ENCODE measurements at places on chromosomes 3 and 15. TPM values are rescaled to one million over a fixed set of nuclear protein-coding genes. Genes with fewer than 3 reads are reported as not detected.
A peak's percentile ranks its signal among the peaks of the same experiment; 100 is the strongest.

Gene ACTRT3
- not detected for total RNA-seq

Gene C3orf49
- not detected for total RNA-seq

Gene CLDN16
- not detected for total RNA-seq

Gene TIMP4
- total RNA-seq: not detected

Gene UBP1
- 81.0 TPM for total RNA-seq

DNA sequence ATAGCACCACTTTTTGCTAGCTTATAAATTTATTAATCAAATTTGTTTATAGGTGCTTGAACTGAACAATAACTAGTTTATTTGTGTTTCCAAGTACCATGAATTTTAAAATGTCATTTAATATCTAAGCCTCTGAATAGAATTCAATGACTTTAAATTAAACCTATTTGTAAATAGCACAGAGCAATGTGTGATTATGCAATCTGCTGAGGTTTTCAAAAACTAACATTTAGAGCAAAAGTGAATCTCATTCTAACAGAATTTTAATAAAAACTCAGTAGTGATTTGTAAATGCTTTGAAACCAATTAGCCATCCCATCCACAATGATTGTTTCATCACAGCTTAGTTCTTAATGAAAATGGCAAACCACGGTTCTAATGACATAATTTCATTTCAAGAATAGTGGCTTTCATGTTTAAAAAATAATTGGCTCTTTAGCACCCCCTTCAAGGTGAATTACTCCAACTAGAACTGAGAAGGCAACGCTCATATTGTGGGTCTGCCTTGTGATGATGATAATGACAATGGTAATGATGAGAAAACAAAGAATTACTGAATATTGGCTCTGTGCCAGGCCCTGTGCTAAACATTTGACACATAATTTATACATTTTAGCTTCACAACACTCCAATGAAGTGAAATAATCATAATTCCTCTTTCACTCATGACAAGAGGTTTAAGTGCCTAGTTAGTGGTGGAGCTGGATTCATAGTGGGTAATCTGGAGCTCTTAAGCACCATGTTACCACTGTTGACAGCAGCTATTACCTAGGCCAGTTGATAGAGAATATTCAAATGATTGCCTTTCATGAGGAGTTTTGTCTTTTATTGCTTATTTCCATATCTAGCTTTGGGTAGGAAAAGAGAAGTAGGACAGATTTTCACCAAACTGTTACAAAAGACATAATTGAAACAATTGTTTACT is 145.7 kb downstream of the RBMS3 start:
- no peaks in the 10 kb centered on the region for H3K27me3 ChIP-seq
- H3K36me3 ChIP-seq: no peaks in the 10 kb centered on the region
- no peak overlapping the region for H3K27ac ChIP-seq

DNA sequence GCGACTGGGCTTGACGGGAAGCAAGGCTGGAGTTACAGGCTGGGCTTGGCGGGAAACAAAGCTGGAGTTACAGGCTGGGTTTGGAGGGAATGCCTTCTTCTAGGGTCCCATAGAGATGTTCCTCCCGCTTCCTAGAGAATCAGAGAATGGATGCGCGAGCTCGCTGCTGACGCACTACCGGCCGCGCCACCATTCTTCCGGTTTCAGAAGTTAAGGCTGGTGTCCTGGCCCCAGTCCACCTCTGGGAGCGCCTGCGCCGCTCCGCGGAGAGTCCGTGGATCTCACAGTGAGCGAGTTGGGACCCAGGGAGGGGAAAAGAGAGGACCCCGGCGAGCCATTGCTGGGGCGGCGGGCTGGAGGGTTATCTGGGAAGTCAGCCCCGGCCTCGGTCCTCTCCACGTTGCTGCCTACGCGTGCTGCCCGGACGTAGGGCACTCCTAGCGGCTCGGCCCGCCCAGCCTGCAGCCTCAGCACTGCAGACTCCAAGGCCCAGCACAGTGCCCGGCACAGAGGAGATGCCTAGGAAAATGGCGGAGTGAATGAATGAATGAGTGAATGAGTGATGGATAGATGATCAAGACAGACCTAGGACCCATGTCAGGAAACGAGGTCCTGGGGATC is at the start of gene ZNF502:
TSS of gene ZNF502 (plus strand) at position 206 of the 621 bp plus-strand sequence. CDS start 7,602 bp downstream, outside the sequence.
- H3K4me3 ChIP-seq: peak within 1 kb of the TSS; percentile 46
- peaks cover 14% of the 10 kb centered on the region for H3K27me3 ChIP-seq
- H3K36me3 ChIP-seq: no peaks in the 10 kb centered on the region
- H3K27ac ChIP-seq: no peak within 1 kb of the TSS
- H3K4me1 ChIP-seq: no peaks in the 10 kb centered on the region

- no peak overlapping the region for H3K27ac ChIP-seq
- H3K4me1 ChIP-seq: peaks cover 10% of the 10 kb centered on the region
- peaks cover 12% of the 10 kb centered on the region for H3K27me3 ChIP-seq
- no peaks in the 10 kb centered on the region for H3K36me3 ChIP-seq
- no peak for DNase-seq
These were observed 5.8 kb downstream of the IGDCC4 start for GRCh38 chr15:65416845-65417416.

GRCh38 chr3:124701687-124702086 is 28.6 kb upstream of the UMPS start:
- H3K27ac ChIP-seq: no peak overlapping the region
- H3K4me3 ChIP-seq: no peak overlapping the region
- no peaks in the 10 kb centered on the region for H3K4me1 ChIP-seq
- no peak for DNase-seq

DNA sequence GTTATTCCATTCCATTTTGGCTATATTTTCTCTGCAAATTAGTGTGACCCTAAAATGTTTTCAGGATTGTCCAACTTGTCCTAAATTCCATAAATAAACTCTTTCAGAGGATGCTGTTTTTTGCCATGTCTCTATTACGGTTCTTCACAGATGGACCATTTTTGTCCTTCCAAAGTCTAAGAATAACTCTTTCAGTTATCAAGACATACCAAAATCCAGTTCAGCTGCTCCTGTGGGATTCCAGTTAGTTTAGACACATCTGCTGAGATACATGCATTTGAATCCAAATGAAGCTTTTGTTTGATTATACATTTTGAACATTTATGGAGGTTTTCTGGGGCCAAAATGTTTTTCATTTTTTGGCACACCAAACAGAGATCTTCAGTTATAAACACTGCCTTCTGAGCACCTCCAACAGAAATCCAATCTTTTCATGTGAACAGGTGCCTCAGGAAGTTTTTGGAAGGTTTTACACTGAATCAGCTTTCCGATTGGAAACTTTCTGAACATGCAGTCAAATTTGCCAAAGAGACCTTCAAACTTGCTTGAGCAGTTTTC is 80.7 kb downstream of the TIGIT start:
- no peaks in the 10 kb centered on the region for H3K36me3 ChIP-seq
- no peak overlapping the region for H3K27ac ChIP-seq
- no peak for DNase-seq
- H3K27me3 ChIP-seq: no peaks in the 10 kb centered on the region
- H3K4me1 ChIP-seq: no peaks in the 10 kb centered on the region

- no peaks in the 10 kb centered on the region for H3K4me1 ChIP-seq
- H3K27me3 ChIP-seq: no peaks in the 10 kb centered on the region
- DNase-seq: no peak
- H3K36me3 ChIP-seq: peaks cover 22% of the 10 kb centered on the region
- no peak overlapping the region for H3K27ac ChIP-seq
These were observed 57.9 kb upstream of the SAMMSON start for GRCh38 chr3:69941439-69942176.

GRCh38 chr15:45616901-45617323 is 17.9 kb upstream of the SQOR start:
- no peaks in the 10 kb centered on the region for H3K27me3 ChIP-seq
- no peak overlapping the region for H3K4me3 ChIP-seq

- H3K36me3 ChIP-seq: no peaks in the 10 kb centered on the region
- DNase-seq: no peak
- H3K27me3 ChIP-seq: peaks cover 52% of the 10 kb centered on the region
- no peak overlapping the region for H3K27ac ChIP-seq
These were observed 5.6 kb downstream of the AHSG start for GRCh38 chr3:186618318-186618938.

- no peak overlapping the region for H3K27ac ChIP-seq
- no peaks in the 10 kb centered on the region for H3K27me3 ChIP-seq
- H3K4me1 ChIP-seq: no peaks in the 10 kb centered on the region
- no peaks in the 10 kb centered on the region for H3K36me3 ChIP-seq
- DNase-seq: no peak
These were observed 9.8 kb upstream of the SLC25A36 start for GRCh38 chr3:140931801-140932200.

Measured in K562 (cell line).